ENCODE measurements at places on chromosomes 7 and 10.
A peak's percentile ranks its signal among the peaks of the same experiment; 100 is the strongest.

- no peak for DNase-seq
These were observed 94.6 kb downstream of the FAS start for GRCh38 chr10:89085153-89085552.

DNA sequence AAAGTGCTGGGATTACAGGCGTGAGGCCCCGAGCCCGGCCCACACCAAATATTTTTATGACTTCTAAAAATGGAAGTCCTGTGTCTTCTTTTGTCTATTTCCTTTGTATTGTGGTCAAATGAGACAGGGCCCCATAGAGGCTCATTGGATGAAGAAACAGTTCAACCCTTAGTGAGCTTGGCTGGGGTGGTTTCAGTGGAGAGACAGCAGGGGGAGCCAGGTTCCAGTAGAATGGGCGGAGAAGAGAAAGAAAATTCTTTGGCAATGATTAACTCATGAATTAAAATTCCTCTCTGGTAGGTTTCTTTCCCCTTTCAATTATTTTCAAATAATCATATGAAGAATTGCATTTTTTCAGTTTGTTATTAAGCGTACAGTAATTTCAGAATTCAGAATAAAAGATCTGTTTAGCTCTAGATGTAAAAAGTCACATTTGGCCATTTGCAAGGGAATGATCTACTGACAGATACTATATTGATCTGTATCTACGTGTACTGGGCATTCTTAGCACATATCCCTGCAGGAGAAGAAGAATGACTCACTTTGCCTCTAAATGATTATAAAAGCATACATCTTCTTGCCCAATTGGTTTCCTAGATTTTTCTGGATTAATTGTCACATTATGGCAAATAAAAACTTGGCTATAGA, 43.2 kb downstream of the PNLIPRP3 start:
- no peak for DNase-seq

- no peak for DNase-seq
These were observed 15.6 kb upstream of the RTKN2 start for GRCh38 chr10:62284221-62284620.

DNA sequence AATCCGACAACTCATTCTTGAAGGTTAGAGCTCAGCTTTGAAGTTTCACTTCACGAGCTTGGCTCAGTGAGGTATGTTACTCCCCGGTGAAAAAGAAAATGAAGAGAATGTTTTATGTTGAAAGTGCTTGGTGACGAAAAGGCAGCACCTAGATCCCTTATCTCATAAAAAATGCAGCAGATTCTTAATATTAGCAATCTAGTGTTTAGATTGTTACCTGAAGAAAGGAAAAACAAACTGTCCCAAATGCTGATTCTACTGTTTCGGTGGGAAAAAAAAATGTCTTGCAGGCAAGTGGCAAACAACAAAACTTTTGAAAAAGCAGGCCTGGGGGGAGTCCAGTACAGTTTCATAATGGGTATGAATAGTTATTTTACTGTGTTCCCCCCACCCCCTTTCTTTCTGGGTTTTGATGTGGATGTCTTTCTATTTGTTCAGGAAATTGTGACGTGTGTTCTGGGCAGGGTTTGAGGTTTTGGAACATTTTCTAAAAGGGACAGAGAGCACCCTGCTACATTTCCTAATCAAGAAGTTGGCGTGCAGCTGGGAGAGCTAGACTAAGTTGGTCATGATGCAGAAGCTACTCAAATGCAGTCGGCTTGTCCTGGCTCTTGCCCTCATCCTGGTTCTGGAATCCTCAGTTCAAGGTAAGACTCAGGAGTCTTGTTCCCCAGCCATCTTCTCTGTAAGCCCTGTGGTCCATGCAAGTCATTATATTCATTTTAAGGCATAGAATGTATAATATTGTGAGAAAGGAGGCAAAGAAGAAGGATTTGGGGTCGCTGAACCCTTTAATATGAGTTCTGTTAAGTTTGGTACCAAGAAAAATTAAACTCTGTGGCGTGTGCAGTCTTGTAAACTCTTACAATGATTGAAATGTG, at the start of gene SRGN:
Gene SRGN (plus strand): TSS at position 514 of the 881 bp plus-strand sequence. CDS start 55 bp downstream, at position 569.
- DNase-seq, result peak; percentile 20

- DNase-seq, result no peak
These were observed 37.7 kb downstream of the MTURN start for GRCh38 chr7:30172451-30172850.

DNA sequence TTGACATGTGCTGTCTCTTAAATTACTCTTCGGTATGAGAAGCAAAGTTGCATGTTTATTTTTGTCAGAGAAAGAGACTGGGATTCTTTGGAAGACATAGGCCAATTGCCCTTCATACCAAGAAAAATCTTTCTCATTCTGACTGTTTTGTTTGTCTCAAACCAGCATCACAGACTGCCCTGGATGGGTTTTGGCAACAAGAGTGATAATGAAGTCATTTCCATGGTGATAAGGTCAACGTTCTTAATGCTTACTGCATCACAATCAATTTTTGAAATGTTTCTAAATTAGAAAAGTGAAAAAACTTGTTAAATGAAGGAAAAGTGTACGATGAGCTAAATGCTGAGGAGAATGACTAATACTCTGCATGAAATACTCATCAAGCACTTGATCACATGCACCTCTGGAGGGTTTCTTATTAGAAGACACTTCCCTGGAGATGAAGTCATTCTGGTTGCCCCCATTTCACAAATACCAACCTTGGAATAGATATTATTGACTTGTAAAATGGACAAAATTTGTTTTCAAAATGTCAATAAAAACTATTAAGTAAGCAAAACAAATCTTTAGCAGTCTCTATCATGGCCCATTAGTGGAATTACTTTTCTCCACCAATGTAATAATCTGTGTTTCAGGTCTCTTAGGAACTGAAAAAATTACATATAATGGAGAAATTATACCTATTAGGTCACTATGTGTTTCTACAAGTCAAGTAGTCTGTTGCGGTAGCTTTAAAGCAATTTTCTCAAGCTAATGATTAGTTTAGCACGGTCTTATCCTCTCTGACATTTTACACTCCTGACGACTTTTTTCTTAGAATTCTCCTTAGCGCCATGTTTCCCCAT, 19.9 kb upstream of the SEC61G start:
- DNase-seq, result no peak

DNA sequence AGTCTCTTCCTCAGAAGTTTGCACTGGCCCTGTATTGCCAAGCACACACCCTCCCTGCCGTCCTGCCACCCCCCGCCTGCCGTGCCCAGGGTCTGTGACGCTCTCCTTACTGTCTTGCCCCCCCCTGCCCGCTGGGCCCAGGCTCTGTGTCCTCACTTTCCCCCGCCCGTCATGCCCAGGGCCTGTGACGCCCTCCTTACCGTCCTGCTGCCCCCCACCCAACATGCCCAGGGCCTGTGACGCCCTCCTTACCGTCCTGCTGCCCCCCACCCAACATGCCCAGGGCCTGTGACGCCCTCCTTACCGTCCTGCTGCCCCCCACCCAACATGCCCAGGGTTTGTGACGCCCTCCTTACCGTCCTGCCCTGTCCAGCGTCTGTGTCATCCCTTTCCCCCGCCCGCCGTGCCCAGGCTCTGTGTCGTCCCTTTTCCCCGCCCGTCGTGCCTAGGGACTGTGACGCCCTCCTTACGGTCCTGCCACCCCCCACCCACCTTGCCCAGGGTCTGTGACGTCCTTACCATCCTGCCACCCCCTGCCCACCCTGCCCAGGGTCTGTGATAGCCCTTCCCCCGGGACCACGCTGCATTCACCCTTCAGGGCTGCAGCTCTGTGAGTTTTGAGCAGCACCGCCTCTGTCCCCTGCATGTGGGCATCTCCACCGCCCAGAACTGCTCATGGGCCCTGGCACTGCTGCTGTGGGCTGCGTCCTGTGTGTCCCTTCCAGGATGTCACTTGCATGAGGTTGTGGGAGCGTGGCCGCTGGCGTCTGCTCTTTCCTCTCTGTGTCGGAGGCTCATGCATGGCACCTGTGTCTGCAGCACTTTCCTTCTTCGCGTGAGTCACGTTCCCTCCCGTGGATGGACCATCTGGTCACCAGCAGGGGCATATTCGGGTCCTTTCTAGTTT, 19.3 kb upstream of the PRKAR1B start:
- DNase-seq, result peak; percentile 6

DNA sequence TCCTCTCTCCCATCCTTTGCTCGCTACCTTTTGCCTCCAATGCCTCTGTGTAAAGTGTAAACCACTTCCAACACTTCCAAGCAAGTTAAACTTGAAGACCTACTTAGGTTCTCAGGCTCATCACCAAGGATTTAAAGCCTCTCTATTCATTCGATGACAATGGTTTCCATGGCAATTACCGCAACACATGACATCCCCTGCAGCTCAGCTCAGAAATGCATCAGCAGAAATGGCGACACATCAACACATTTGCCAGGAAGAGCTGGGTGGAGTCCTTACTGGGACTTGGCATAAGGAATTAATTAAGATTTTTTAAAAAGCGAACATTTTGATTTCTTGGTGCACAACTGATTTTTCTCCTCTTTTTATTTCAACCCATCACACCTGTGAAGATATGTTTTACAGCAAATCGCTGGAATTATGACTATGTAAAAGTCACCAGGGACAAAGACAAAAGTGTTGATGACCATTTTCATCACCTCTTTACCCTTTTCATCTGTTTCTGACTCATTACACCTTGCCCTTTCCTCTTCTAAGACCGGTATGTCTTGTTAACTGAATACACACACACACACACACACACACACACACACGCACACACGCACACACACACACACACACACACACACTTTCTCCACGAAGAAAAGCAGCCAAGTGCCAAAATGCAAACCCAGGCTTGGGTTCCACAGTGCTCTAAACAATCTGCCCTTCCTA, 453.4 kb upstream of the CELF2 start:
- DNase-seq, result no peak

- DNase-seq, result no peak
These were observed 117.5 kb downstream of the CAMK1D start for GRCh38 chr10:12466704-12467305.

GRCh38 chr10:93629647-93630305, 17.4 kb downstream of the PDE6C start:
- DNase-seq, result no peak

GRCh38 chr10:102499356-102499755, 3.2 kb downstream of the ACTR1A start:
- DNase-seq, result no peak

DNA sequence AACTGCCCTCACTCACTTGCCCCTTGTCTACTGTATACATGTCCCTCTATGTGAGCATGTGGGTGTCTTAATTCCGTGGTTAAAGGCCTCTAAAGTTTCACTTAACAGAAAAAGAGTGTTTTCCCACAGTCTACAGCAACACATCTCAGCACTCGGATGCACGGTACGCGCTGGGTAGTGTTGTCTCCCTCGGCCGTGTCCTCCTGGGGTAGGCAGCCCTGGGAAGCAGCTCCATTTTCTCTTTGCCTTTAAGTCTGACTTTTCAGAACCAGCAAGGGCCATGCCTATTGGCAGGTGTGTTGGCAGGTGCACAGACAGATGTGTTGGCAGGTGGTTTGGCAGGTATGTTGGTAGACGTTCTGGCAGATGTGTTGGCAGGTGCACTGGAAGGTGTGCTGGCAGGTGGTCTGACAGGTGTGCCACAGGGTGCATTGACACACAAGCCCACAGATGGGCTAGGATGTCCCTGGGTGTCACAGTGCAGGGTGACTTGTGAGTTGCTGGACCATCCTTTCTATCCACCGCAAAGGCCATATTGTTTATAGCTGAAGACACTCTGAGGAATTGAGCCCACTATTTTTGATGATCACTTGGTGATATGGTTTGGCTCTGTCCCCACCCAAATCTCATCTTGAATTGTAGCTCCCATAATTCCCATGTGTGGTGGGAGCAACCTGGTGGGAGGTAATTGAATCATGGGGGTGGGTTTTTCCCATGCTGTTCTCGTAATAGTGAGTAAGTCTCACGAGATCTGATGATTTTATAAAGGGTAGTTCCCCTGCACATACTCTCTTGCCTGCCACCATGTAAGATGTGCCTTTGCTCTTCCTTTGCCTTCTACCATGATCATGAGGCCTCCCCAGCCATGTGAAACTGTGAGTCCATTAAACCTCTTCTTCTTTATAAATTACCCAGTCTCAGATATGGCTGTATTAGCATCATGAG, 296.9 kb downstream of the TNS3 start:
- no peak for DNase-seq

- DNase-seq, result no peak
These were observed 17.5 kb downstream of the ADRB1 start for GRCh38 chr10:114061148-114061547.

GRCh38 chr7:44629829-44630522, 23.5 kb downstream of the OGDH start:
- no peak for DNase-seq

DNA sequence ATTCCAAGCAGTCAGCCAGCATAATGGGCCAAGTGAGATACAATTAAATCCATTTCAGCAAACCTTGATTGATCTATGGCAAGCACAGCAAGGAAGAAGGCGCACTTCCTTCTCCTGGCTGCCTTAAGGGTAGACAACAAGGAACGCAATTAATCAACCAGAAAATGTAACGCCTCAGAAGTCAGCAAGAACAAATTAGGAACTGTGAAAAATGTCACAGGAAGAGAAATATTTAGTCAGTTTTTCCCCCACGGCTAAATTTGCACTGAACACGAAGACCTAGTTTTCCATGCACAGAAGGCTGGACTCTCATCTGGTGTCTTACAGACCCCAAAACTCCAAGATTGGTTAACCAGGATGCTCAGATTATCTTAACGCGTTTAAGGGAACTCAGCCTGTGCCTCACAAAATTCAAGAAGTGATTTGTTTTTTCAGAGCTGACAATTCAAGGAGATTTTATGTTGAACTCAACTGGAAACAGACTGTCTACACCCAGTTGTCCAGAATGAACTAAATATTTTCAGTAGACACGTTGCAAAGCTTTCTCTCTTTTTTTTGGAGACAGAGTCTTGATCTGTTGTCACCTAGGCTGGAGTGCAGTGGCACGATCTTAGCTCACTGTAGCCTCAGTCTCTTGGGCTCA, 14.2 kb downstream of the SNX8 start:
- no peak for DNase-seq

DNA sequence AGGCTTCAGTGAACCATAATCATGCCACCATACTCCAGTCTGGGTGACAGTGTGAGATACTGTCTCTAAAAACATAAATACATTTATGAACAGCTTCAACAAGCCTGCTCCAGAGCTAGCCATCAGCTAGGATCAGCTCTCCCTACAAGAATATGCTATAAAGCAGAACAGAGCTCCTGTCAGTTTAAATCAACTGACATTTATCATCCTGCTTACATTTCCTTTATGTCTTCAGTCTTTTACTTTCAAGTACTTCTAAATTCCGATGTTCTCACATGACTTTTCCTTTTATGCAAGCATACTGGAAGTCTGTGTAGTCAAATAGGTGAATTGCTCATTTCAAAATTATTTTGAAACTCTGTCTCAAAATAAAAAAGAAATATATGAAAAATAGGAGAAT, 64.6 kb downstream of the COA1 start:
- no peak for DNase-seq
